Small intestine (tissue), 16 donors: ENCODE measurements at places on chromosomes 13 and 19. TPM values are rescaled to one million over a fixed set of nuclear protein-coding genes. Genes with fewer than 3 reads are reported as not detected.

Gene TNFSF11
- polyA plus RNA-seq: not detected

Gene CACNA1A
- polyA plus RNA-seq: 0.27 TPM

Gene NLRP5
- not detected for polyA plus RNA-seq

- H3K4me3 ChIP-seq: peak overlapping the region; percentile 85
- no peaks in the 10 kb centered on the region for H3K27me3 ChIP-seq
- DNase-seq: peak; percentile 94
- peak overlapping the region; percentile 41 for H3K27ac ChIP-seq
- H3K36me3 ChIP-seq: no peaks in the 10 kb centered on the region
Observed at GRCh38 chr19:18388100-18388959, 2.4 kb downstream of the GDF15 start.

GRCh38 chr19:39679056-39679790, 23.5 kb downstream of the LGALS16 start:
- no peaks in the 10 kb centered on the region for H3K36me3 ChIP-seq
- no peak overlapping the region for H3K4me3 ChIP-seq
- DNase-seq: no peak
- no peaks in the 10 kb centered on the region for H3K27me3 ChIP-seq
- H3K4me1 ChIP-seq: peaks cover 2% of the 10 kb centered on the region
- no peak overlapping the region for H3K27ac ChIP-seq

GRCh38 chr19:27671876-27672275, 1541.1 kb downstream of the UQCRFS1 start:
- H3K36me3 ChIP-seq: no peaks in the 10 kb centered on the region
- H3K27me3 ChIP-seq: no peaks in the 10 kb centered on the region
- no peak overlapping the region for H3K4me3 ChIP-seq
- no peak overlapping the region for H3K27ac ChIP-seq
- no peaks in the 10 kb centered on the region for H3K4me1 ChIP-seq
- no peak for DNase-seq

DNA sequence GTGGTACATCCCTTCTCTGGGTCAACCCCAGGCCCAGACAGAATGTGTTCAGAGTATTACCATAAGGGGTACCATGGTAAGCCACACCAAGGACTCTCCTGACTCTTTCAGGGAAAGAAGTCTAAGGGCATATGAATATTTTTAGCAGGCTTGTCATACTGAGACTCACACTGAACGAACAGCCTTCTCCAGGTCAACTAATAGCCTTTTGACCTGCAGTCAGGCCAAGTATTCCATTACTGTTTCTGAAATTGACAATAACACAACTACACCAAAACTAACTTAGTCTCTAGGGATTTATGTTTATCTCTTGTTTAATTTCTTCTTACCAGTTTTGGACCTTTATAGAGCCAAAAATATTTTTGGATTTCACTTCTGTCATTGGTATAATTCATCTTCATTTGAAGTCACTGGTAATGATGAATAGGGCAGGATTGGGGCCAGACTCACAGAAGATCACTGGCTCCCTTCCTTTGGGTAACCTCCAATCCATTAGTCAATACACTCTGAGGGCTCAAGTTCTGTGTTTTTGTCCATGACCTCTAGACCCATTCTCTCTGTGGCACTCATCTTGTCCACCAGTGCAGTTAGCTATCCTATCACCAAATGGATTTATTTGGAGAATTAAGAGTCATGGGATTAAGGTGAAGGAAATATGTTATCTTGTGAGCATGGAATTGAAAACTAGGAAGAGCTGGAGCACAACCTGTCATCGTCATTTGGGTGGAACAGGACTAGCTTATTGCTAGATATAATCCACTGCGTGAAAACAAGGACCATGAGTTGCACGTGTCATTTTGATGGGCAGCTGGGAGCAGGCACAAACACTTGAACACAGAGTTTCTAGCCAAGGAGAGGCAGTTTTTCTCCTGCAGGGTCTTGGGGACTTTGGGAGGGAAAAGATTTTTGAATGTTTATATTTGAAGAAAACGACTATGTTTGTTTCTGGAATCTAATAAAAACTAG, 313.3 kb downstream of the DCLK1 start:
- H3K4me3 ChIP-seq: no peak overlapping the region
- H3K27ac ChIP-seq: no peak overlapping the region
- no peaks in the 10 kb centered on the region for H3K36me3 ChIP-seq
- no peak for DNase-seq
- no peaks in the 10 kb centered on the region for H3K4me1 ChIP-seq

GRCh38 chr13:19158006-19158405, 23.6 kb downstream of the TUBA3C start:
- no peaks in the 10 kb centered on the region for H3K4me1 ChIP-seq
- H3K27me3 ChIP-seq: no peaks in the 10 kb centered on the region
- H3K27ac ChIP-seq: no peak overlapping the region
- H3K4me3 ChIP-seq: no peak overlapping the region

DNA sequence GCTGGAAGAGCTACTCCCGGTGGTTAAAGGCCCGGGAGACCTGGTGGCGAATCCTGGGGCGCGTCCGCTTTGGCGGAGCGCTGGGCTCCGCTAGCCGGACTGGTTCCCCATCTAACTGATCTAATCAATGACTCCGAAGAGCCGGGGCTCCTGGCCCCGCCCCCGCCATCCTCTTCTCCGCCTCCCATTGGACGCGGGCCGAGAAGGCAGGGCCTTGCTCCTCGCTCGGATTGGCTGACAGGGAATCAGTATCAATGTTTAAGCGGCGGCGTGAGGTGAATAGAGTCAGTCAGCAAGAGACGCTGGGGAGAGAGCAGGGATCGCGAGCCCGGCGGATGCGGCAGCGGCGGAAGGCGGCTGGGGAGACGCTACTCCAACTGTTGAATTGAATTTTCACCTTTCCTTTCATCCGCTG, 1.7 kb upstream of the PCDH17 start:
- H3K27ac ChIP-seq: no peak overlapping the region
- DNase-seq: peak; percentile 12
- H3K4me3 ChIP-seq: peak overlapping the region; percentile 61
- H3K4me1 ChIP-seq: no peaks in the 10 kb centered on the region

DNA sequence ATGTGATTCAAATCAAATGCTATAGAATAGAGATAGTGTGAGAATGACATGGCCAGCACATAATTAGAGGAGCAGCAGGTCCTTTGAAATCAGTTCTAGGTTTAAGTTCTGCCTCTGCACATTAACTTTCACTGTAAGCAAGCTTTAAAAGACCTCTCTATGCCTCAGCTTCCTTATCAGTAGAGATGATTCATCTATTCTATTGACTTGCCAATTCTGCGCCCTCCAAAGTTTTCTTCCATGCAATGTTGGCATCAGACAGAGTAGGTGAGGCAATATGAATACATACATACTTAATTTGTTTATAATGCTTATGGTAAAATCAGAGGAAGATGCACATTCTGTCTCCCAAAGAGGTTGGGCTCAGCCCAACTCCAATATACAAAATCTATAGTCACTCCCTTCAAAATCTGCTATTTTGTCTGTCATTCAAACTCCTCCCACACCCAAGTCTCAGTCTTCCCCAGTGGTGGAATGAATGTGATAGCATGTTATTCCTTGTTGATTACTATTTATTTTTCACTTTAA, 525.5 kb downstream of the RFC3 start:
- no peak overlapping the region for H3K4me3 ChIP-seq
- no peaks in the 10 kb centered on the region for H3K4me1 ChIP-seq
- no peaks in the 10 kb centered on the region for H3K27me3 ChIP-seq
- no peak overlapping the region for H3K27ac ChIP-seq
